Hematopoietic multipotent progenitor cell treated with erythropoietin and hydrocortisone succinate and interleukin-3 and kit ligand, for 17 days (in vitro differentiated cells): ENCODE measurements at places on chromosomes 7 and 10.
A peak's percentile ranks its signal among the peaks of the same experiment; 100 is the strongest.

GRCh38 chr10:14459665-14460064 lies 128.9 kb upstream of the FRMD4A start:
- no peak for DNase-seq

- DNase-seq: no peak
Measured at GRCh38 chr10:89064748-89065147, 74.2 kb downstream of the FAS start.

GRCh38 chr7:42550706-42551470 lies 313.9 kb upstream of the GLI3 start:
- DNase-seq: no peak

GRCh38 chr10:43421201-43421507 lies 12.2 kb upstream of the HNRNPF start:
- DNase-seq: no peak

GRCh38 chr10:61318429-61318828 lies 134.8 kb downstream of the TMEM26 start:
- DNase-seq: no peak

DNA sequence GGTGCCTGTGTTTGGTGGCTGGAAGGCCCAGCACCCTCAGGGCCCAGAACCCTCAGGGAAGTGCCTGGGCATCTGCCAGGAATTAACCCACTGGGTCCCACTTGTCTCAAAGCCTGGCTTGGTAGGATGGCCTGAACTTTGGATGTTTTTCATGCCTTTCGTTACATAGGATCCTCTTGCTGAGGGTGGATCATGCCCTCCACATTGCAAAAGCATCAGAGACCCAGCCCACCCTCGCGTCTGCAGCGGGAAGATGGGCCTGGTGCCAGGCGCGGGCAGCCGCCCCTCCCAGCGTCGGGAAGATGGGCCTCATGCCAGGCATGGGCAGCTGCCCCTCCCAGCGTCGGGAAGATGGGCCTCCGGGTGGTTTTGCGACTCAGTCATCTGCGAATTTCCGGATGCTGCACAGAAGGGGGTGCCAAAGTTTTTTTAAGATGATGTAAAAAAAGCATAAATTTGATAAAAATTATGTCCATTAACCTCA lies 51.9 kb upstream of the PRKAR1B start:
- no peak for DNase-seq

GRCh38 chr7:30992414-30992813 lies 28.7 kb downstream of the GHRHR start:
- DNase-seq: no peak

DNA sequence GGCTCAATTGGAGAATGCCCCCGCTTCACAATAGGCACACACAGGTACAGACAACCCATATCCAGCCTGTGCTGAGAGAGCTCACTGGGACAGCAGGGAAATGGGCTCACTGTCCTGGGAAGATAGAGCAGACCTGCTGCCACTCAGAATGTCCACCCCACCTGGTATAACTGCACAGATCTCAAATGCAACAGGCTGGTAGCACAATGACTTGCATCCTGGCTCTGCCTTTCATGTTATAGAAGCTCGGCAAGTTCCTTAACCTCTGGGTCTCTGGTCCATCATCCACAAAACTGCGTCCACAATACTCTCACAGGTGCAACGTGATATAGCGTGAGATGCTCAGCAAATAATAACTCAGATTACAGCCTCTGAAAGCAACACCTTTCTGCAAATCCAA lies 295.4 kb downstream of the GRID1 start:
- DNase-seq: no peak

DNA sequence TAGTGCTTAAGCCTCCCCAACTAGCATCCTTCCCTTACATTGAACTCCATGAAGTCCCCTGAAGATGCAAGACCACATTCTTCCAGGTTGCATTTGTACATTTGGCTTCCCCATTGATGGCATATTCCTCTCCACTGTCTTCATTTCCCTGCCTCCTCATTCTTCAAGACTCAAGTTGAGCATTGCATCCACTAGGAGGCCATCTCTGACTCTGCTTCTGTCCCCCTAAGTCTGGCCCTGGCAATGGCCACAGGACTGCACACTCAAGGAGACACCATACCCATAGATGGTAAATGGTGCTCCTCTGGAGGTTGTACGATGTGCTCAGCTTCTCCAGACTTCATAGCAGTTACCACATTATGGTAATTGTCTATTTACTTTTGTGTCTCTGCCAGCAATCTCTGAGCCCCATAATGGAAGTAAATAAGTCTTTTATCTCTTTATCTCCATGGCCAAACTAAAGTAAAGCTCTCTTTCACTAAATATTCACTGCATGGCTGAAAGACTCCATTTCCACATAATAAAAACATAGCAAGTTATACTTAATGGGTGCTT lies 112.6 kb downstream of the PTPRZ1 start:
- DNase-seq: no peak

GRCh38 chr10:92965314-92965713 lies 95.3 kb upstream of the CYP26C1 start:
- peak; percentile 86 for DNase-seq

- no peak for DNase-seq
Measured at GRCh38 chr7:44391171-44391570, 65.8 kb upstream of the CAMK2B start.

DNA sequence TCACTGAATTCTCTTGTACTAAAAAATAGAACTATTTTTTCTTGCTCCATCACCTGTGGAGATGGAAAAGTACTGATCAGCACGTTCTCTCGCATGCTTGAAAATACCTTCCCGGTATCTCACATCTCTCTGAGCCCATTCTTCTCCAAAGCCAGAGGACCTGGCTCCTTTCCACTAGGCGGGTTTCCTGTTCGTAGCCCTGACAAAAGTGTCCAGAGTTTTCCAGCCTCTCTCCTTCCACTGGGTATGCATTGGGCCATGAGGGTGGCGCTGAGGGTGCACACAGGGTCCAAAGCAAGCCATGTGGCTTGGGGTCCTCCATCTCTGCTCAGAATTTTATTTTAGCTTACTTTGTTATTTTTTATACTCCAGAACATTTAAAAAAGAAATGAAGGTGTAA lies 16.3 kb upstream of the SRGN start:
- no peak for DNase-seq

DNA sequence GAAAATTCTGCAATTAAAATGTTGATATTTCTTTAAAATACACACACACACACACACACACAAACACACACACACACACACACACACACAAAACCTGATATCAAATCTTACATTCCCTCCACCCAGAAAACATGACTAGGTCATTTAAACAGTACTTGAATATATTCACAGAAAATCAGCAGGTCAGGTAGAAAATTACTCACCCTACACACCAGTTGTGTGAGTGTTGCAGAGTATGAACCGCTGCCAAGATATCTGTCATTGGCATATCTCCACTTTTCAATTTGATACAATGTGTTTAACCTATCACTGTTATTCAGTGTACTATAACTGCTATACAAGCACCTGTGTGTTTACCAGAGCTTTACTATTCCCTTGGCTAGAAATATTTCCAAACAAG lies 283.6 kb upstream of the LRRTM3 start:
- no peak for DNase-seq

- no peak for DNase-seq
Measured at GRCh38 chr7:43135129-43135528, 22.7 kb downstream of the HECW1 start.

- DNase-seq: no peak
Measured at GRCh38 chr10:110762849-110763211, 108.9 kb upstream of the PDCD4 start.

DNA sequence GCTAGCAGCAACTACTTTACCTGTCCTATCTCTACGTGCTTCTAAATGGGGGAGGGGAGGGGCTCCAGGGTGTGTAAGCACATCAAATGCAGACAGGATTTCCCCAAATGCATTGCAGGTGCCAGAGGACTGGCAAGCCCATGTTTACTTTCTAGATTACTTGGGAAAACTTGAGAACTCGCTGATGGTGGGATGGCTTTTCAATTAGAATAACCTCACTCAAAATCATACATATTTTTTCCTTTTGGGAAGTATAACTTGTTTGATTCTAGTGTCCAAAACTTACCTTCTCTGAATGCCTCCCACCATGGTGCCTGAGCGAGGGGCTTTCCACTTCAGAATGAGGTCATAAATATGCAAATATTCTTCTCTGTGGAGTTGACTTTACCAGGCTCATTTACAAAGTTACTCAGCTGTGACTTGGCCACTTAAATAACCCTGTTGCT lies 191.3 kb upstream of the RHOBTB1 start:
- DNase-seq: no peak

DNA sequence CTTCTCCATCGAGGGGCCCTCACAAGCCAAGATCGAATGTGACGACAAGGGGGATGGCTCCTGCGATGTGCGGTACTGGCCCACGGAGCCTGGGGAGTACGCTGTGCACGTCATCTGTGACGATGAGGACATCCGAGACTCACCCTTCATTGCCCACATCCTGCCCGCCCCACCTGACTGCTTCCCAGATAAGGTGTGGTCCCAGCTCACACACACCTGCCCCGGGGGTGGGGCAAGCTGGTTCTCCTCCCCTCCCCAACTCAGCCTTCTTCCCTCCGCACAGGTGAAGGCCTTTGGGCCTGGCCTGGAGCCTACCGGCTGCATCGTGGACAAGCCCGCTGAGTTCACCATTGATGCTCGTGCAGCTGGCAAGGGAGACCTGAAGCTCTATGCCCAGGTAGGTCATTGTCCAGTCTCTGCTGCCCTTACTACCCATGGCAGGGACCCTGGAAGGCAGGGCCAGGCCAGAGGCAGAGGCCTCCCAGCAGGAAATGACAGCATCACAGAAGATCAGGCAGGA lies 11.0 kb downstream of the FLNC start:
- DNase-seq: no peak

- DNase-seq: peak; percentile 69
Measured at GRCh38 chr10:114470956-114471905, 66.9 kb upstream of the AFAP1L2 start.
